IMR-90 (cell line): ENCODE measurements at places on chromosomes 4 and X. TPM values are rescaled to one million over a fixed set of nuclear protein-coding genes. Genes with fewer than 3 reads are reported as not detected.

ADGRL3 gene
- total RNA-seq = 2.2 and 2.5 TPM in 2 replicates

NUDT11 gene
- total RNA-seq = 13.8 and 19.2 TPM in 2 replicates

- no peaks in the 10 kb centered on the region for H3K36me3 ChIP-seq
- no peaks in the 10 kb centered on the region for H3K27me3 ChIP-seq
- DNase-seq = no peak
- no peaks in the 10 kb centered on the region for H3K4me1 ChIP-seq
- no peak overlapping the region for H3K27ac ChIP-seq
Observed at GRCh38 chrX:44945736-44946135, 72.7 kb downstream of the KDM6A start.

- H3K4me3 ChIP-seq = no peak overlapping the region
- no peaks in the 10 kb centered on the region for H3K36me3 ChIP-seq
- no peaks in the 10 kb centered on the region for H3K27me3 ChIP-seq
- DNase-seq = peak; percentile 66
Observed at GRCh38 chr4:24226023-24226422, 336.2 kb upstream of the PPARGC1A start.

DNA sequence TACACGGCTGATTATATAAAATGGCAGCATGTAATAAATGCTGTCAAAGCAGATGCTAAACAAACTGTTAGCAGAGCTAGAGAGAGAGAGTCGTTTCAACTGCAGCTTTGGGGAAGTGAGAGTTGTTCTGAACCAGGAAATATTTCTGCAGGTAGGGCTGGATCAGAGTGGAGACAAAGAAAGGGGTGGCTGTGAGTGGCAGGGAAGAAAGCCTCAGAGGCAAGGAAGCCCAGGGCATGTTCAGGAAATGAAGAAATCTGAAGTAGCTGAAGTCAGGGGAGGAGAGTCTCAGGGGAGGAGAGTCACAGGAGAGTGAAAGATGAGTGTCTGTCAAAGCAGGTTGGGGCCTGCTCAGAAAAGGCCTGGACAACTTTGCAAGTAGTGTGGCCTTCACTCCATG is 48.4 kb upstream of the RPS6KA3 start:
- H3K27me3 ChIP-seq = no peaks in the 10 kb centered on the region
- H3K4me1 ChIP-seq = no peaks in the 10 kb centered on the region
- DNase-seq = no peak
- H3K36me3 ChIP-seq = no peaks in the 10 kb centered on the region
- no peak overlapping the region for H3K27ac ChIP-seq

DNA sequence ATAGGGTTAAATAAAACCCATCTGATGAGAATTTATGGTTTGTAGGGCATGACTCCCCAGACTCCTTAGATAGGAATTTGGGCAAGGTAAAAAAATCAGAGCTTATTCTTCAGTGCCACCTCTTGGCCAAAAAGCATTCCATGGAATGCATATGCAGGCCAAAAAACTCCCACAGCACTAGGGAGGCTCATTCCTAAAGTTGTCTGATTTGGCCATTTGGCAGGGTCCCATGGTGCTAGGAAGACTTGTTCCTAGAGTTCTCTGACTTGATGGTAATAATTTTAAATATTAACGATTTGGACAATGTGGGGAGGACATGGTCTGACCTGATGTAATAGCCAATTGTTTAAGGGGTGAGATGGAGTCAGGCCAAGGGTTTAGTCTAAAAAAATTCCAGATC is 93.0 kb downstream of the SPIN4 start:
- H3K4me1 ChIP-seq = no peaks in the 10 kb centered on the region
- H3K4me3 ChIP-seq = no peak overlapping the region
- no peak overlapping the region for H3K27ac ChIP-seq
- H3K27me3 ChIP-seq = no peaks in the 10 kb centered on the region
- DNase-seq = no peak

DNA sequence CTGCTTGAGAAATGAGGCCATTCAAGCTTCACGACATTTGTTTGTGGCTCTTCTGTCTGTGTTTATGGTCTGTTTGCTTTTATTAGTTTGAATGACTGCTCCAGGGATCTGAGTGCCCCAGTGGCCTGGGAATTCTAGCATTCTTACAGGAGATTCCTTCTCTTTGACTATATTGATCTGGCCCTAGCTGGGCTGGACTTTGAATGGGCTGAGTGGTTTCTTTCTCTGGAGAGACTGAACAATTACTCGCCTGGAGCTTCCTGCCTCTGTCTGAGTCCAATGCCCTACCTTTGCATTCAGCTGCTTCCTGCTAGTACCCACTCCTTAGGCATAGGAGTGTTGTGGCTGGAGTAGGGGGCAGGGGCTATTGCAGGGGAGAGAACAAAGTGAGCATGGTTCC is 51.2 kb upstream of the EDA start:
- no peaks in the 10 kb centered on the region for H3K4me1 ChIP-seq
- H3K36me3 ChIP-seq = no peaks in the 10 kb centered on the region
- peaks cover 8% of the 10 kb centered on the region for H3K27me3 ChIP-seq

- H3K27me3 ChIP-seq = no peaks in the 10 kb centered on the region
- no peak overlapping the region for H3K27ac ChIP-seq
- no peaks in the 10 kb centered on the region for H3K4me1 ChIP-seq
- H3K36me3 ChIP-seq = no peaks in the 10 kb centered on the region
- no peak overlapping the region for H3K4me3 ChIP-seq
Observed at GRCh38 chr4:86117705-86118302, 242.0 kb downstream of the MAPK10 start.

STK32B gene
- total RNA-seq = 5.8 and 6.3 TPM in 2 replicates

USP17L27 gene
- total RNA-seq = not detected in 2 replicates

FAM241A gene
- under 0.01 and 0.28 TPM in 2 replicates for total RNA-seq

- H3K4me1 ChIP-seq = no peaks in the 10 kb centered on the region
Observed at GRCh38 chrX:18220786-18221185, at the start of gene BEND2. Gene BEND2, minus strand, starts transcription at chrX:18220886. Its CDS starts 136 bp downstream, at chrX:18220750.

CCDC120 gene
- under 0.01 and 0.18 TPM in 2 replicates for total RNA-seq
